ENCODE measurements at places on chromosomes 11 and 22.

- DNase-seq: no peak
These were observed 43.7 kb downstream of the OR8B12 start for GRCh38 chr11:124499711-124500110.

- DNase-seq: no peak
These were observed 13.7 kb upstream of the CPT1A start for GRCh38 chr11:68855205-68855981.

DNA sequence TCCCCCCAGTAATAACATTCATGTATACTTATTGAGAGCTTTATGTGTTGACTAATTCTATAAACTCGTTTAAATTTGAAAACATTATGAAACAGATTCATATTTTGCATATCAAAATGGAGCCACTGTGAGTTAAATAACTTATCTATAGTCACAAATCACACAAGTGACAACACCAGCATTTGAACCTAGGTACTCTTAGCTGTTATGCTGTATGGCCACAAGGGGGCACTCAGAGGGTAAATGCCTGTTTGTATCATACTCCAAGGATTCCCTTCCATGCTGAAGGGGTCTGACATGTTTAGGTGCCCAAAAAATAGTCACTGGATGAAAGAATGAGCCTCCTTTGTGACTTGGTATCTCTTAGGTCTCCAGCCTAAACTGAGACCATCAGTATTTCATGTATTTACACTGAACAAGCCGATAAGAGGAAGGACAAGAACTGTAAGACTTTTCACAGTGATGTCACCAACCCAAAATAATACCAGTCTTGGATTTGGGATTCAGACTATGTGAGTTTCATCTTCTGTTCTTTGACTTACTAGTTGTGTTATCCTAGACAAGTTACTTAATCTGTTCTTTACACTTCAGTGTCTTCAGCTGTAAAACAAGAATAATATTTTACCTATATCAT is 12.2 kb upstream of the OR52D1 start:
- no peak for DNase-seq

GRCh38 chr11:70908223-70908622 is 344.2 kb downstream of the SHANK2 start:
- no peak for DNase-seq

DNA sequence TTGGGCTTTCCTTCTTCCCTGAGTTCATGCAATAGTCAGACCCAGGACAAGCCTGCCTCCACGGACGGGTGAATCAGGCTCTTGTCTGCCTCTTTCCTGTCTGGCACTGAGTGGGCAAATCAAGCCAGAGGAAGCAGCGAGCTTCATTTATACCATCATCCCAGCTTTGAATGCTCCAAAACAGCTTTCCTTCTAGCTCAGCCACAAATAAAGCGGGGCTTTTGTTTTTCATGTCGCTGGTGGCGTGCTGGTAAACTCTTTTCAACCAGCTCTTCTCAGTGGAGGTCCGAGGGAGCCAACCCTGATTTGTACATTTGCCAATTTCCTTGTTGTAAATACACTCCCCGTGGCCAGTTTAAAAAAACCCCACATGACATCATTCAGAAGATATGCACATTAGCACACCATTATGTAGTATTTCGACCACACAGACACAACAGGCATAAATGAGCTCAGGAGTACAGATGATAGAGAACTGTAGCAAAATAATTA is 8.6 kb downstream of the C11orf91 start:
- DNase-seq: no peak

DNA sequence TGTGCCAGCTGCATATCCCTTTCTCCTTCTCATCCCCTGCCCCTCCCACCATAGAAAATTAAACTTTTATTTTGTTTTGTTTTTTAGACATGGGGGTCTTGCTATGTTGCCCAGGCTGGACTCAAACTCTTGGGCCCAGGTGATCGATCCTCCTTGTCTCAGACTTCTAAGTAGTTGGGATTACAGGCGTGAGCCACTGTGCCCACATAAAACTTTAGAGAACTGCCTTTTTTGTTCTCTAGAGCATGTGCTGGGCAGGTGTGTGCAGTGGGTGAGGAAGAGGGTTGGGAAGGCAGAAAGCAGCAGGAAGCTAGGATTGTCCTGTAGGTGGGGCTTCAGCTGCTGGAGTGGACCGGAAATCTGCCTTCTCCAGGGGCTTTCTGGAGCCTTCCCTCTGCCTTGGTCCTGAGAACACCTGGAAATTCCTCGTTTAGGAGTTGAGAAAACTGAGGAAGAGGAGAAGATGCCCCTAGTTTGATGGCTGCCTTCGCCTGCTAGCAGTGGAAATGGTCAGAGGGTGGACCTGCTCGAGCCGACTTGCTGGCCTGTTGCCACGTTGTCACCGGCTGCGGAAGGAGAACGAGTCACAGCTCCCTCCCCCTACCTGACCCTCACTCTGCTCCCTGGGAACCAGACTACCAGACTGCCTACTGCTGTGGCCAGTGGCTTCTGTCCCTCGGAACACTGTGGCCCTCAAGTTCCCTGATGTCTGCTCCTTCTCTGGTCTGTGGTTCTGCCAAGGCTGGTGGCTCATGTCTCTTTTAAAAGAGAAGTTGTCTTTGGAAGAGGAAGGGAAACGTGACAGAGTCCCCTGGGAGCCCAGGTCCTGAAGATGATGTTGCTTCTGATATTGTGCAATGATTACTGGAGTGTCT is 4.0 kb downstream of the ST14 start:
- no peak for DNase-seq

DNA sequence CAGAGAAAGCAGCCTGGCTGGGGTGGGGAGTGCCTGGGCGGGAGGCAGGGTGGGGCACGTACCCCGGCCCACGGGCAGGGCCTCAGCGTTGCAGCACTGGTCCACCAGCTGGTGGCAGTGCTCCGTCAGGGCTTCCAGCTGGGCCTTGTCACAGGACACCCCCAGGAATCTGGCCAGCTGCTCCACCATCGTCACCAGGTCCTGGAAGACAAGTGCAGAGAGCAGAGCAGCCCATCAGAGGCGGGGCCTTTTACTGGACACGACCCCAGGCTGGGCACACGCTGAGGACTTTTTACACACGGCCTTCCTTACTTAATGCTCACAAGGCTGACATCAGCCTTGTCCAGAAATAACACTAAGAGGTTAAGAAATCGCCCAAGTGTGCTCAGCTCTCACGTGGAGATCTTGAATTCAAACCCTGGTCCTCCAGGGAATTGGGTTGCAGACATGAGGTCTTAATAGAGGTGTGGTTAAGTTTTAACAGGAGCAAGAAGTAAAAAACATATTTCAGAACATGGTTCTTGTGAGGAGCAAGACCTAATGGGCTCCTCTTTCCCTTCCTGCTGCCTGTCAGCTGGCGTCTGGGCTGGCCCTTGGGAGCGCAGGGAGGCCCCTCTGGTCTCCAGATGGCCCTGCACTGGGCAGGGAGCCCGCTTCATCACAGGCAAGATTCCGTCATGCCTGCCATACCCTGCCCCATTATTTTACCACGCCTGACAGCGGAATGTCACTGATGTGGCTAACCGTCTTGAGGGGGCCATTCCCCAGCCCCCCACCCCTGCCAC is 17.1 kb upstream of the EFCAB6 start:
- DNase-seq: no peak

DNA sequence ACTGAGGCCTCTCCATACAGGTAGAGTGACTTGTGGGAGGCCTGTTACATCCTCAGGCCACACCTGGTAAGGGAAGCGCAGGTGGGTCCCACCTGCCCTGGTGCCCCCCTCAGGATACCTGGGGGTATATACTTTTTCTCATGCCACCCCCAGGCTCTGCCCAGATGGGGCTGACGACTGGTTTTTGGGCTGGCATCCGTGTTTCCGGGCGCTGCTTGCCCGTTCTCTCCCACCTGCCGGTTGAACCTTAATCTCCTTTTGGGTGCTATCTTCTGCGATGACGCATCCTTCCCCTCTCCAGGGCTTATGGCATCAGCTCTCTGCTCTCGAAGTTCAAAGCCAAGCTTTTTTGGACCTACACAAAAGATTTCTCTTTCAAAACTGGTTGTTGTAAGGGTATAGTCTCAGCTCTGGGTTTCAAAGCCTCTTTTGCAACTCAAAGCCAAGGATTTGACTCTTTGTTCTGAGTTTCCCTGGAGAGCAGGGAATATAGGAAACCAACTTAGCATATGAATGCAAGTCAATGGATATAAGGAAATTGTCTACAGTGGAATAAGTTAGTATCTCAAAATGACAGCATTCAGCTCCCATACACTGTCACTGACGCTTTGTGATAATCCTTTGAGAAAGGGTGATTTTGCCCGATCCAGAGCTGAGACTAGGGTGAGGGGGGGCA is 8.6 kb upstream of the LRRC10B start:
- DNase-seq: no peak

DNA sequence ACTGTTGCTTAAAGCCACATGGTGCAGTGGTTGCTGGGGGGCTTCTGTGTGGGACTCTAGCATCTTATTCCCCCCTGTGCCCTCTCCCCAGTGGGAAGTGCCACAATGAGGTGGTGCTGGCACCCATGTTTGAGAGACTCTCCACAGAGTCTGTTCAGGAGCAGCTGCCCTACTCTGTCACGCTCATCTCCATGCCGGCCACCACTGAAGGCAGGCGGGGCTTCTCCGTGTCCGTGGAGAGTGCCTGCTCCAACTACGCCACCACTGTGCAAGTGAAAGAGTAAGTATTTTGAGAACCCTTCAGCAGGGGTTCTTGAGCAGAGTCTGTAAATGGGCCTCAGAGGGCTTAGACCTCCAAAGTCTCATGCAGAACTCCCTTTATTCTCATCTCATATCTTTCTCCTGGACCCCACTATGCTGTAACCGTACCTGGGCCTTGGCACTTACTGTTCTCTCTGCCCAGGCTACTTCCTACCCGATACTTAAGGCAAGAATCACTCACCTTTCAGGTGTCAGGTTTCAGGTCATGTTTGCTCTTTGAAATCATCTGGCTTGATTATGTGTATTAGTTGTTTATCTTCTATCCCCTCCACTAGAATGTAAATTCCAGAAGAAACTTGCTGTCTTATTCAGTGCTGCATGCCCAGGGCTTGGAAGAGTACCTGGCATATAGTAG is 32.4 kb downstream of the PIK3IP1 start:
- DNase-seq: no peak

GRCh38 chr11:14270690-14271542 is 88.1 kb downstream of the RRAS2 start:
- peak; percentile 93 for DNase-seq

- no peak for DNase-seq
These were observed 296.1 kb downstream of the RAB38 start for GRCh38 chr11:87879118-87879517.

DNA sequence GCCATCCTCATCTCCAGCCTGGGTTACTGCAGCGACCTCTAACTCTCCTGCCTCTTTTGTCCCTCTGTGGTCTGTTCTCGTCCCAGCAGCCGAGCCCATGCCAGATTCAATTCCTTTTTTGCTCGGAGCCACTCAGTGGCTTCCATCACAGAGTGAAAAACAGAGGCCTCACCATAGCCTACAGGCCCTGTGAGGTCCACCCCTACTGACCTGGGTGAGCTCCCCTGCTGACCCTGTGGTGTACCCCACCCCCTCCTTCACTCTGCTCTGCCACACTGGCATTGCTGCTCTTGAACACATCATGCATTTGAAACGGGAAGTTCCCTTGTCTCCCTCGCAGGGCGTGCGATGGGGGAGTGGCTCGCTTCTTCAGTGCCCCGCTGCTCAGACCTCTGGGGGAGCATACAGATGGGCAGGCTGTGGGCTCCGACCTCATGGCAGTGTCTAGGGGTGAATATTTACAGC is 2.1 kb downstream of the AIP start:
- DNase-seq: no peak

DNA sequence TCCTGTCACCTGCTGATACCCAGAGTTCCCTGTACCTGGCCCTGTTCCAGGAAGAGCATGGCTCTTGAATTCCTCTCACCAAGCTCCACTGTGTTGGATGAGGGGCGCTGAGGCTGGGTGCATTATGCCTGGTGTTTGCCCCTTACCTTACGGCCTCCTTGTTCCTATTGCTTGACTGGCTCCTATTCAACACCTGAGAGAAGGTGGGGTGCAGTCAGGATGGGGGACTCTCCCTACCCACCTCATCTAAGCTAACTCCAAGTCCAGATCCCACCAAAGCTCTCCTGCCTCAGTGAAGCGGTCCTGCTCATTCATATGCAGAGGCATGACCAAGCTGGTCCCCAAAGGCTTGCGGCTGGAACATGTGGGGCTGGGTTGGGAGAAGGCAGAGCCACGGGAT is 35.8 kb upstream of the RIC3 start:
- DNase-seq: no peak

- DNase-seq: no peak
These were observed 35.8 kb downstream of the C11orf58 start for GRCh38 chr11:16773981-16774935.

DNA sequence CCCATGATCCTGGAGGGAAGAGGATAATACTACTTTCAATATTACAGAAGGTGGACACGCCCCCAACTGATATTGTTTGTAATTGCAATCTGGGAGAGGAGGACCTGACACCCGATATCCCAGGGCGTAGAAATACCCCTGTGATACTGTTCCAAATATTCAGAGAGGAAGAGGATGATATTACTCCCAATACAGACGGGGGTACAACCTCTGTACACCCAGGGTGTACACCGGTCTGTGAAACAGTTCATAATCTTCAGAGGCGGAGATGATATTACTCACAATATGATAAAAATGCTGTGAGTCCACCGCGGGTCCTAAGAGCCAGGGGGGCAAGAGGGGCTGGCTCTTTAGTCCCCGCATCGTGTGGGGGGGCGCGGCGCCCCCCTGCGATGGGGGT is 57.2 kb upstream of the ALDH3B2 start:
- no peak for DNase-seq

- DNase-seq: no peak
These were observed at the start of gene MMP1 for GRCh38 chr11:102798012-102798746. MMP1 (minus strand) TSS chr11:102798160; CDS start chr11:102798092, 68 bp downstream.

DNA sequence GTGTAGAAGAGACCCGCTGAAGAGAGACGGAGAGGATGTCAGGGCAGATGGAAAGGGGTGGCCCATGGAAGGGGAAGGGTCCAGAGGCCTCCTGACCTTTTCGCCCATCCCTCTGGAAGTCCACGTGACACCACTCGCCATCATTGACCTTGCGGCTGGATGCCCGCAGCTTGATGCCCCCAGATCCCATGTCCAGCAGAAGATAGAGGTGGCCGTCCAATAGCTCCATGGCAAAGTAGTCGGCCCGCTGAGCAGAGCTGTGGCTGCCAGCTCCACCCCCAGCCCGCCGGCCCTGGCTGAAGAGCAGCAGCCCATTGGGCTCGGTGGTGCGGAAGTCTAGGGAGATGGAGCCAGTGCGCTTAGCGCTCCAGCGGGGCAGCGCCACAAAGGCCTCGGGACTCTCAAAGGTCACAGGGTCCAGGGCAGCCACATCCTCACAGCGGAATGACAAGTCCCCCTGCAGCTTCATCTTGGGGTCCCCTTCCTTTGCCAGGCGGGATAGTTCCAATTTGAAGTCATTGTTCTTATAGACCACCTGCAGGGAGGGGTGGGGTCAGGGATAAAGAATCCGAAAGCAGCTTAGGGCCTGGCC is 55.7 kb downstream of the NRXN2 start:
- DNase-seq: no peak

GRCh38 chr11:106246495-106246894 is 169.0 kb downstream of the AASDHPPT start:
- no peak for DNase-seq

- DNase-seq: no peak
These were observed 9.9 kb upstream of the IGLL5 start for GRCh38 chr22:22877523-22878210.

Measured in SIG-M5 (cell line).